ENCODE measurements at places on chromosomes 16 and 17.
A peak's percentile ranks its signal among the peaks of the same experiment; 100 is the strongest.

- DNase-seq = no peak
Observed at GRCh38 chr16:23236983-23237382, 54.4 kb downstream of the SCNN1G start.

DNA sequence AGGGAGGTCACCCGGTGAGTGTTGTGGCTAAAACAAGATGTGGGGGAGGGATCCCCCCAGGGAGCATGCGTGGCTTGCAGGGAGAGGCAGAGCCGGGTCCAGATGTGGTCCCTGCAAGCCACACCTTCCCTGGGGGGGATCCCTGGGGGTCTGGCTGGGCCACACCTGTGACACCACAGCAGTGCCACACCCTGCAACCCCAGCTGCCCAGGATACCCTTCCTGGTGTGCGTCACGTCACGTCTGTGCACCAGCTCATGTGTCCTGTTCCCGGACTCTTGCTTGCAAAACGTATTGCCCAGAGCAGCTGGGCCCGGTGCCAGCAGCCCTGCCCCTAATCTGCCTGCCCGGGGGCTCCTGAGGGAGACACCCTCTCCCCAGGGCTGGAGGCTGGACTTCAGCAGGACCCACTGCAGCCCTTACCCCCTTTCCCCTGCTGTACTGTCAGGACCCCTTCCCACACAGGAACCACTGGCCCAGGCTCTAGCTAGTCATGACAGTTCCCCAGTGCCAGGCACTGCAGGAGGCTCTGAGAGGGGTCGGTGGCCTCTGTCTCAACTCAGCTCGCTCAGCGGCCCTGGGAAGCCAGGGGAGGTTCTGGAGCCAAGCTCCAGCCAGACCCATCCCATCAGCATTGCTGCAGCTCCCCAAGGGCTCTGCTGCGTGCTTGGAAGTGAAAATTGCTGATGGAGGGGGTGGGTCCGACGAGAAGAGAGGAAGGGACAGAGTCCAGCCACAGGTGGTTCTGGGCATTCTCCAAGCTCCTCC, 25.8 kb upstream of the ACSF3 start:
- DNase-seq = no peak

GRCh38 chr16:59597269-59597668, 863.2 kb upstream of the GOT2 start:
- no peak for DNase-seq

DNA sequence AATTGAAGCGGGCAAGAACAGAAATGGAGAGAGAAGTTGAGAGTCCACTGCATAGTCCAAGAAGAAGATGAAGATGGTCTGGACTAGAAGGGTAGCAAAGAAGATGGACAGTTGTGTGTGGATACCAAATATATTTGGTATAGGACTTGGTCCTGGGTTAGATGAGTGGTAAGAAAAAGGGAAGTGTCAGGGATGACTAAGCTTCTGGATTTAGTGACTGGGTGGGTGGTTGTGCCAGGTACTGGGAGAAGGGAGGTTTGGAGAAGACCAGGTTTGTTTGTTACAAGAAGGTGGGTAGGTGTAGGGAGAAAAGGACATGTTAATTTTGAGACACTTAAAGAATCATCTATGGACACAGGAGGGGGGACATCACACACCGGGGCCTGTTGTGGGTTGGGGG, 5.4 kb downstream of the VMP1 start:
- no peak for DNase-seq

DNA sequence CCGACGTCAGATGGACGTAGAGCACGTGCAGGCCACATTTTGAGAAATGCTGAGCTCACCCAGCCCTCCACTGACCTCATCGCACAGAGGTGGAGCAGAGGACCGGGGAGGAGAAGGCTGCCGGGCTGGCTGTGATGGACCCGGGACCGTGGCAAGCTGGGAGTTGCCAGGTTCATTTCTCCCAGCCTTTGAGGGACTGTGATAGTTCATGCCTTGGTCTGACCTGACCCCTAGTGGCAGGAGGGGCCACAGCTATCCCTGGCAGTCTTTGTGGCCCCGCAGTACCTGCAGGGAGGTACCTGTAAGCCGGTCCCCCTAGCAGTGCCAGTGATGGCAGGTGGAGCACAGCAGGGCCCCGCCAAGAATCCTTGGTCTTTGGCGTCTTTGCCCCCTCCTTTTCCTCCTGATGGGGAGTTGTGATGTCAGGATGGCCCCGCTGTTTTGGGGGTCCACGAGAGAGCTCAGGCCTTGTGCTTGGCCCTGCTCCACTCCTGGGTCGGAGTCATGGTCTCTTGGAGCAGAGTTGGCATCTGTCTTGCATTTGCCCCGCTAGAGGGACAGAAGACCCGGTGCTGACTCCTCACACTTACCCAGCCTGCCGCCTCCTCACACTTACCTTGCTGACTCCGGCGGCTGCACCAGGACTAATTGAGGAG, 50.4 kb downstream of the OR1D5 start:
- peak; percentile 73 for DNase-seq

DNA sequence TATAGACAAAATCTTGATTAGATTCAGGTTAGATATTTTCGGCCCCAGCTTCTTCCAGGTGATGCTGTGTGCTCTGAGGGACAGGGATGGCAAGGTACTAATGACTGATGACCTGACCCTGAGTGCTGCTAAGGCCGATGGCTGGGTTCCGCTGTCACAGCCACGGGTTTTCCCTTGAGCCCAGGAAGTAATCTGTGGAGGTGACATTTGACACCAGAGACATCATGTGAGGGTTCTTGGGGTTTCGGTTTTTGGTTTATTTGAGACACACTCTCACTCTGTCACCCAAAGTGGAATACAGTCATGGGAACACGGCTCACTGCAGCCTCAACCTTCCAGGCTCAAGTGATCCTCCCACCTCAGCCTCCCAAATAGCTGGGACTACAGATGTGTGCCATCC, 9.8 kb downstream of the OTOP3 start:
- no peak for DNase-seq

GRCh38 chr17:21283482-21284318, 811 bp upstream of the MAP2K3 start:
- DNase-seq = no peak

GRCh38 chr16:83792391-83792790, 15.4 kb upstream of the HSBP1 start:
- no peak for DNase-seq

GRCh38 chr17:66190738-66191592, 968 bp downstream of the CEP112 start:
- DNase-seq = no peak

- DNase-seq = peak; percentile 78
Observed at GRCh38 chr17:51119415-51120356, 982 bp downstream of the SPAG9 start.

GRCh38 chr16:88783391-88784073, 1.5 kb downstream of the PIEZO1 start:
- DNase-seq = peak; percentile 66

GRCh38 chr16:70656065-70656711, 9.8 kb downstream of the IL34 start:
- DNase-seq = peak; percentile 44
